ENCODE measurements at places on chromosomes 3 and 15.

DNA sequence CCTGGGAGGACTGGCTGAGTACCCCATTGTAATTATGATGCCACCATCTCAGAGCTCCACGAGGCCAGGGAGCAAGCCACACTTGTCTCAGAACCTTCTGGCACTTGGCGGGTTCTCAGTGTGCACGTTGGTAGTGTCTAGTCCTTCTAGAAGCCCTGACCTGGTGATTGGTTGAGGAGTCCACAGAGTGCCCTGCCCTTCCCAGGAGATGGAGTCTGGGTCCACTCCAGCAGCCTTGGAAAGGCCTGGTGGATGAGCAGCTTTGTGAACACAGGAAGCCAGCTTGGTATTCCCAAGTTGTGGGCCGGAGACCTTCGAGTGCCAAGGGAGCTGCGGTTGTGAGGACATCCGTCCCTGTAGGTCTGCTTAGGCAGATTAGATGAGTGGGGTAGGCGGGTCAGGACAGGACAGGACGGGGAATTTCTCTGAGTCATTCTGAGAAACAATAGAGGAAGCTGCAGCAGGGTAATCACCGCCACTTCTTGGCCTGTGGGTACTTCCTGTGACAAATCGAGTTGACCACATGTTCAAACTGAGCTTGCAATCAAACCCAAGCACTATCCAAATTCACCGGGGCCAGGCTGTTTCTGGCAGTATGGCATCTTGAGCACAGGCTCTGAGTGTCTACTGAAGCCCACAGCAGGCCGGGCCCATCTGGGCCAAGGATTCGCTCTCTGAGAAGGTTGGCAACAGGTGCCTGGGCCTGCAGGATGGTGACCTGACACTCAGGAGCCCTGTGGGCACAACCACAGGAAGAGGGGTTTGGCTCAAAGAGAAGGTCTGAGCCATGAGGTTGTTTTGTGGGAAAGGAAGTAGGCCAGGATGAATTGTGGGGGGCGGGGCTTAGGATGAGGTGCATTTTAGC, 71.5 kb upstream of the PLXNA1 start:
- DNase-seq = peak; percentile 79

DNA sequence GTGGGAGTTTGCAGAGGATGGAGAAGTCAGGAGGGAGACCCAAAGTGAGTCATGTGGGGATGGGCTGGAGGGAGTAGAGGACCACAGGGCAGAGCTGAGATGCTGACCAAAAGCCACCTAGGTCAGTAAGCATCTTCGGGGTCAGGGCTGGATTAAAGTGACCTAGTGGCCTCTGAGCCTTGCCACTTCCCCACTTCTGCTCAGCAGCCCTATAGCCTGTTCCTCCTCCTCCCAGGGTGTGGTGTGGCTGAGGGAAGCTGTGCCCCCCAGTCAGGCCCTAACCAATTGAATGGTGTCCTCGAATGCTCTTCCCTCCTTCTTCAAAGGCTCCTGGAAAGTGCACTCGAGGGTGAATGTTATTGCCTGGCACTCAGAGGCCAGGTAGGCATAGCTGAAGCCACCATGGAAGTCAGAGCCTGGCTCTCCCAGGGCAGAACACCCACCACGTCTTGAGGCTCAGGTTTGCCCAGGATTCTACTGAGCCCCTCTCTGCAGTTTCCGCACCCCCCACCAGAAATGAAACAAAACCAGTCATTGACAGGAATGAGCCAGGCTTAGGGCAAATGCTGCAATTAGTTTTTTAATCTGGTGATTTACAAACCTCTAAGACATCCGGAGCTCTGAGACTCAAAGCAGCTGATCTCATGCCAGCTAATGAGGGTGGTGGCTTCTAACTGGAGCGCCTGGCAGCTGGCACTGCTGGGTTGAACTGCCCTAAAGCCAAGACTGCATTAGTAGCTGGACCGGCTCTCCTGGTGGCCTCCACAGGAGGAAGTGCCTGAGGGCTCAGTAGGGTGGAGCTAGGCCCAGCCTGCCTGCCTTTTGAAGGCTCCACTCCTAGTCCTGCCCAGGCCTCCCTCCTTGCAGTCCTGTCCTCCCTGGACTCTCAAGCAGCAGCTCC, 26.0 kb upstream of the VIPR1 start:
- no peak for DNase-seq

GRCh38 chr3:171481011-171481410, 20.8 kb upstream of the TNIK start:
- no peak for DNase-seq

GRCh38 chr3:59818033-59818918, 768.5 kb upstream of the CFAP20DC start:
- DNase-seq = no peak

DNA sequence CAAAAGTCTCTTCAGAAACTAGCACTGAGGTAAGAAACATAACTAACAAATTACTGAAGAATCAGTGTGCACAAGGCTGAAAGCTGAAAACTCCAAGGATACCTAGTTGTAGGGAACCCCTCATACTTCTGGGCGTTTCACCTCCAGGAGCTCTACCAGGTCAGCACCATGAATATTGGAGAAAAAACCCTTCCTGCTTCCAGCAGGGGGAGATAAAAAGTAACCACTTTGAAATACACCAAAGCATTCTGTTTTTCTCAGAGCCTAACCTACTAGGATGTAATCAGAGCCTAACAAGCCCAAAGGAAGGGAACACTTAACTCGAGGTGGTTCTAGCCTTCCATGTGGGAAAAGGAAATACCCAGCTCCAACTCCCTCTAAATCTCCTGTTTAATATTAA, 175.8 kb upstream of the MME start:
- DNase-seq = no peak

- DNase-seq = no peak
Measured at GRCh38 chr3:187810021-187810446, 64.8 kb upstream of the BCL6 start.
